ENCODE measurements at places on chromosomes 4 and X. TPM values are rescaled to one million over a fixed set of nuclear protein-coding genes. Genes with fewer than 3 reads are reported as not detected.
A peak's percentile ranks its signal among the peaks of the same experiment; 100 is the strongest.

TMEM47 gene
- total RNA-seq: 23.9 TPM

ETNPPL gene
- under 0.01 TPM for total RNA-seq

RASGEF1B gene
- total RNA-seq: not detected

- peak; percentile 62 for DNase-seq
Measured at GRCh38 chr4:15396157-15396800, 31.6 kb upstream of the C1QTNF7 start.

GRCh38 chrX:13499736-13500135 lies 69.7 kb upstream of the EGFL6 start:
- no peak for DNase-seq

DNA sequence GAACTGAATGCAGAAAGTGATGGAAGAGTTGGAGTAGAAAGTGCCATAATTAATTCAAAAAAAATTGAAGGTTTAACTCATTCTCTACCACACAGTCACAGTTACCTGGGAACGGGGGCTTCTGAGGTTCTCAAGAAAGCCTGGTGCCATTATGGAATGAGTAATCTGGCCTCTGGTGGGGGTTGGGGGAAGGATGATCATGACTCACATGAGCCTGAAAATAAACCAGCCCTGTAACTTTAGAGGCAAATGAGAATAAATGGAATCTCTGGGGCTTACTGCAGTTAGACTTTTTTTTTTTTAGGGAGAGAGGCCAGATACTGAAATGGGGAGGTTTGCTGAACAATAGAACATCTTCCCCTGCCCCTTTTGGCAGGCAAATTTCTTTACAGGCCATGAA lies 55.3 kb downstream of the SOD3 start:
- peak; percentile 82 for DNase-seq

DNA sequence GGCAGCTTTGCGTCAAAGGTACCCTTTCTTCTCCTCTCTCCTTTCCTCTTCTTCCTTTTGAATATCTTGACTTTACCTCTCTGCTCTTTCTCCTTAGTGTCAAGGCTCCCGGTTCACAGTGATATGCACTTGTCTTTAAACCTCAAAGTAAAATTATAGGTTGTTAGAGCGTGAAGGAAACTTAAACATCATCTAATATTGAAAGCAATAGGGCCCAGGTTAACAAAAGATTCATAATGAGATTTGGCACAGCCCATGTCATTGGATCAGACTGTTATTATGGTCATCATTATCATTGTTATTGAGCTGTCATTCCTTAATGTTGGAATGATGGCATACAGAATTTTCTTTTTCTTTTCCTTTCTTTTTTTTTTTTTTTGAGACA lies 32.5 kb downstream of the FTHL17 start:
- DNase-seq: no peak

GRCh38 chr4:80202190-80202711 lies 4.9 kb downstream of the PRDM8 start:
- peak; percentile 79 for DNase-seq

DNA sequence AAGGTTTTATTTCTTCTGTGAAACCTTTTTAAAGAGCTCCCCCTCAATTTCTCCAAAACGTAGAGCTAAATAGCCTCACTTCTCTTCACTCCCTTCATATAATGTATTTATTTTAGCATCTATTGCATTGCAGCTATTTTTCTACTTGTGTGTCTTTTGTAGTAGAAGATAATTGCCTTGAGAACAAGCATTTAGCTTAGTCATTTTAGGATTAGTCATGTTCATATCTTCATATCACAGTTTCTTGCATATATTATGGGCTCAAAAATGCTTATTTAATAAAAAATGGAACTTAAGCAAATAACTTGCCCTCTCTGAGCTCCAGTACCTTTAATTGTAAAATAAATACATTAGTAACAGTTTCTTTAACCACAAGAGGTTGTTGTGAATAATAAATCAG lies 72.1 kb upstream of the SPANXC start:
- DNase-seq: no peak

DNA sequence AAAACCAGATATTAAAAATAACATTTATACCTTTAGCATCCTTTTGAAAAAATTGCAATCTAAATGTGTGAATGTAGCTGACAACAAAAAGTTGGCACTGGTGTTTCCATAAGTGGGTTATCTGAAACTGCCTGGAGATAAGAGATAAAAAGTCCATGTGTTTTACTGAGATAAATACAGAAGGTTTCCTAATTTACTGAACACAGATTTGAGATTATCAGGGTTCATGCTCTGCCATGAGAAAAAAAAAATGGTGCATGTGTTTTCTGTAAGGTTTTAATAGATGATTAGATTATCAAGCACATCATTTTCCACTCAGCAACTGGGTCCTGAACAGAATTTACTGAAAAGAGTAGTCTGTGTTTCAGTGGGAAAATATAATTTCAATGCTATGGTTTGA lies 326.2 kb upstream of the SLIT2 start:
- no peak for DNase-seq

DNA sequence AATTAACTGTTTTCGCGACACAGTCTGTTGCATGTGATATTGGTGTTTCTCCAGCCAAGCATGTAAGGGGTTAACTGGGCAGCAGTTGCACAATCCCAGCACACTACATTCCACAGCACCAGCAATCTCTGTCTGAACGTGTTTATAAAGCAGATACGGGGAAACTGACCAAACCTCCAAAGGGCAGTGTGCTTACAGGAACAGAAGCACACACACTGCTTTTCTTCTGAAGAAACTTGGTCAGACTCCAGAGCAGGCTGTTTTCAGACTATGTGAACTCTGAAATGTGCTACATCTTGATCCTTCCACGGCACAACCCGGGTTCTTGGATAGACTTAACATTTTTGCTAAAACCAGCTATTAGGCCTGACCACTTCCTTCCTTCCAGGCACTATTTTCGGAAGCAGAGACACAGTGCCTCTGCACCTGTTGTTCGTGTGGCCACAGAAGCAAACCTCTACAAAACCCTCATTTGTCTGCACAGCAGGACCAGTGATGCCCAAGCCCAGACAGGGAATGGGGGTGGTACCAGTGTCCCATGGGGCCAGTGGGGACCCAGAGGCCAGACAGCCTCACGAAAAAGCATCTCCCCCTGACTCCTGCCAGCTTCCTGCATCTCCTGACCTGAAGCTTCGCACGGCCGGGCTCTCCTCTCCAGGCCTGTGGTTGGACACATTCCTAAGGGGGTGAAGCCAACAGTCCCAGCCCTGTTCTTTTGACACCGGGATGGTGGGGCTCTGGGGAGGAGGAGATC lies 90.1 kb downstream of the IRF2 start:
- peak; percentile 78 for DNase-seq

DNA sequence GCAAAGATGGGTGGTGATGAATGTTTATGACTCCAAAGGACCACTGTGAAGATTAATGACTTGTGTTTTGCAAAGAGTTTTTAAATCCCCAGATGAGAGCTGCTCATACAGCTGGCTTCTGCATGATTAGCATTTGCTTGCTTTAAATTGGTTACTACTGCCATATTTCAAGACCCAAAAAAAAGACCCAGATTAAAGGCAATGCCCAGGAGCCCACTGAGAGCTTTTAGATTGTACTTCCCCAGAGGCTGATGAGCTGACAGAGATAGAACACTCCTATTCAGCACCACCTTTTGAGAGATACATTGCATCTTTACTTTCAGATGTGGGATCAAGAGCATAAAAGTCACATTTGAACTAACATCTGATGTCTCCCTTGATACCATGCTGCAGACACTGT lies 142.0 kb downstream of the HNRNPD start:
- no peak for DNase-seq

All from RPMI7951 (cell line).